Frontal cortex (tissue), 4 donors: ENCODE measurements at places on chromosomes 3 and 15. TPM values are rescaled to one million over a fixed set of nuclear protein-coding genes. Genes with fewer than 3 reads are reported as not detected.

Gene ATP8B4
- total RNA-seq = 6.9 TPM

Gene ADAMTS9
- total RNA-seq = 24.1 TPM

Gene LYZL4
- total RNA-seq = not detected

Gene CHRNA5
- total RNA-seq = 11.4 TPM

Gene GHSR
- total RNA-seq = 0.82 TPM

Gene TF
- 4.1 TPM for total RNA-seq

Gene LARP6
- 16.3 TPM for total RNA-seq

Gene MASP1
- 22.8 TPM for total RNA-seq

Gene GUCA1C
- total RNA-seq = not detected

Gene SLC22A13
- total RNA-seq = under 0.01 TPM

Gene WDR49
- total RNA-seq = 10.6 TPM

Gene ZDHHC19
- not detected for total RNA-seq

Gene CCDC33
- 0.41 TPM for total RNA-seq

GRCh38 chr3:173785004-173785403, 387.5 kb downstream of the NLGN1 start:
- no peak for DNase-seq

DNA sequence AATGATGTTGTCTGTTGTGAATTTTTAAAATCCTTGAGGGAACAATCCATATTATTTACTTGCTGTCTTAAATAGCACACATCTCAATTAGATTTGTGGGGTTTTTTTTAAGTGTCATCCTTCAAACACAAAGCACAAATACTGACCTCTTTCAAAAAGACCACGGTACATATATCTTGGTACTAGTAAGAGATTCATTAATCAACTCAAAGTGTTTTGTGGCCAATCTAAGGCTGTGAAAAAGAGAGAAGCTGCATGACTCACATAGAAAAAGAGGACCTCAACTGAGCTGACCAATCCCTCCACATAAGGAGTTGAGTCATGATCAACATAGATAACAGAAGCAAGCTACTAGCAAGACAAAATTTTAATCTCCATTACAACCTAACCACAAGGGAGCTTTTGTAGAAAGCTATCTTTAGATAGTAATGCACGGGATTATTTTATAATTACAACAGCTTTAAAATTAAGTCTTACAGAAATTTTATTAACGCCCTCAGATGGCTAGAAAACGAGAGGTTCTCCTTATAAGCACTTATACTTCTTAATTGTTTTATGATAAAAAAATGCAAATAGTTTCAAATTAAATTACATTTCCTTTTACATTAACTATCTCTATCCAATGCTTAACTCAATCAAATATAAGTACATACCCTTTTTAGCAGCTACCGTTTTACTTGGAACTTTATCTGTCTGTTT, 60.5 kb downstream of the TOP2B start:
- DNase-seq = no peak

DNA sequence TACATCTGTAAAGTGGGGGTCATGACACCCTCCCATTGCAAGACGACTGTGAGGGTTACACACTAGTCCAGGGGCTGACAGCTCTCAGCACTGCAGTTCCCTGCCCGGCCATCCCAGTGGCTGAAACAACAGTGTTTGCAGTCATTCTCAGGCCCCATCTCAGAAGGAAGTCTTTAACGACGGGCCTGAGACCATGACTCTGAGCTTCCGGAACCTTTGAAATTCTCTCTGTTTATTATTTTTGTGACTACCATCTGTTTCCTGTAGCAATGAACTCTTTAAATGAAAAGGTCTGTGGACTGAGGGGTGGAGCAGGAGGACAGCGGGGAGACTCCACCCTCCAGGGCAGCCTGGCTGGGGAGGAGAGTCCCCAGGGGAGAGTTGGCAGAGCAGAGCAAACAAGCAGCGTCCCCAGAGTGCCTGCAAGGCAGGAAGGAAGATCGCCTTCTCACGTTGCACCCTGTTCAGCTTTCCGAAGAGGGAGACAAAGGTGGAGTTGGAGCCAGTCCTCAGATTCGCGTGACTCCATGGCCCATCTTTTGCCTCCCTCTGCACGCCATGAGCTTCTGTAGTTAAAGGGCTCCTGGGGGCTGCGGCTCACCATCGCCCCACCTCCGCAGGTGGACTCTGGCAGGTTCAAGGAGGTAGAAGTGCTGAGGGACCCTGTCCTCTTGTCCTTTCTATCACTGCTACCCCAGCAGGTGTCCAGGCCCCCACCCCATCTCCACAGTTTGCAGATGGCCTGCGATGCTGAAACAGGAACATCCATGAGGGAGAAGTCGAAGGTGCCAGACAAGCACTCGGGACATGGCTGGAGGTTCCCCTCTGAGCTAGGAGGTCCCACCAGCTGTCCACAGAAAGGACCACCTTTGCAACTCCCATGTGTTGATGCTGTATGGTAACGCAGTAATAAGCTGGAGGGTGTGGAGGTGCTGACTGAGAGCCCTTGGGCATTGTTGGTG, 525.8 kb upstream of the PROK2 start:
- DNase-seq = peak; percentile 36

- DNase-seq = no peak
Measured at GRCh38 chr3:170033489-170033888, 4.3 kb upstream of the GPR160 start.

GRCh38 chr15:36050899-36051298, 504.9 kb upstream of the DPH6 start:
- DNase-seq = no peak

DNA sequence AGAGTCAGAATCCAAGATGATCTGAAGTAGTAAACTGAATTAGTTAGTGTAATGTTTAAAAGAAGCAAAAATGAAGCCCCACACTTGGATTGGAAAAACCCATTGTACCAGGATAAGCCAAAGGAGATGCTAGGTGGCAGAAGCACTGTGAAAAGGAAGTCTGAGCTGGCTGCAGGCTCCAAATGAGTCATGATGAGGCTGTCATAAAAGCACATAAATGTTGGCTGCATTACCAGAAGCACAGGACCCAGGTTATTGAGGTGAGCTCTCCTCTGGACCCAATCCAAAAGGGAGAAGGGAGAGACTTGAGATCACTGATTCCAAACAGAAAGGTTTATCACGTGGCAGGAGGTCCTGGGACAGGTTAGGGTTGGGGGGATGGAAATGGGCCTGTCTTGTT, 3.2 kb upstream of the ACAN start:
- no peak for DNase-seq

DNA sequence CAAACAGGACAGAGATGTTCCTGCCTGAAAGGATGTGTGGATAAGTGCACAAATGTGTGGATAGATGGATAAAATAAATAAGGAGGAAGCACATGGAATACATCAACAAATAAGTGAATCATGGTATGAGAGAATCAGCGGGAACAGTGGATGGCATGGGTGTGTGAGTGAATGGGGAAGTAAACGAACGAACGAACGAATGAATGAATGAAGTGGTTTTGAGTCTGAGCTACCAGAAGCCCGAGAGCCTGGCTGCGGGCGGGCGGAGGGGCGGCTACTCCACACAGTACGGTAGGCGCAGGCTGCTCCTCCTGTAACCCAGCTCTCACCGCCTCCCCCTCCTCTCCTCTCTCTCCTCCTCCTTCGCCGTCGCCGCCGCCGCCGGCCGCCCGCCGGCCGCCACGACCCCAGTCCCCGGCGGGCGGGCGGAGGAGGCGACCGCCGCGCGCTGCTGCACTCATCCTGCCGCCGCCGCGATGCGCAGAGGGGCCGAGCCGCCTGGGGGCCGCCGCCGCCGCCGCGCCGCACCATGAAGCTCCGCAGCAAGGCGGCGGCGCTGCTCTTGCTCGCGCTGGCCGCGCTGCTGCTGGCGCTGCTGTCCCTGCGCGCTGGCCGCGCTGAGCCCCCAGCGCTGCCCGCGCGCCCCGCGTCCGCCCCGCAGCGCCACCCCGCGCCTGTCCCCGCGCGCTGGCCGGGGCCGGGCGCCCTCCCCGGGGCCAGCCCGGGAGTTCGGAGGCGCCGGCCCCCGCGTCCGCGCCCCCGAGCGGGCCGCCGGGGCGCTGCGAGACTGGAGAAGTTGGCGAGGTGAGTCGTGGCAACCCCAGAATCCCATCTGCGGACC, at the start of gene GXYLT2:
TSS of gene GXYLT2 (plus strand) at position 342 of the 841 bp plus-strand sequence. CDS start at position 530, 188 bp downstream.
- DNase-seq = peak; percentile 76

DNA sequence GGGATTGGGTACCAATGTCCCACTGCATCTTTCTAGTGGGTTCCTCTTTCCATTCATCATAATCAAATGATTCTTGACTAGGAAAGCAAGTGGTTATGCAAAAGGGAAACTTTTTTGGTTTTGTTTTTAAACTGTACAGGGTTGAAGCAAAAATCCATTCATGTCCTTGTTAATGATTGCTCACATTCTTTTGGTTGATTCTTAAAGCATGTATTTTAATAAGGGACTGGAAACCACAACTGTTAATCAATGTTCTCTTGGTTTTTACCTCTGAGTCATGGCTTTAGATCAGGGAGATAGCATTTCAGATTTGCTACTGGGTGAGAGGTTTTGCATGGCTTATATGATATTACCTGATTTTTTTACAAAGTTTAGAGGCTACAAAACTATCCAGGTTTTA, 371.7 kb upstream of the RGMA start:
- no peak for DNase-seq

DNA sequence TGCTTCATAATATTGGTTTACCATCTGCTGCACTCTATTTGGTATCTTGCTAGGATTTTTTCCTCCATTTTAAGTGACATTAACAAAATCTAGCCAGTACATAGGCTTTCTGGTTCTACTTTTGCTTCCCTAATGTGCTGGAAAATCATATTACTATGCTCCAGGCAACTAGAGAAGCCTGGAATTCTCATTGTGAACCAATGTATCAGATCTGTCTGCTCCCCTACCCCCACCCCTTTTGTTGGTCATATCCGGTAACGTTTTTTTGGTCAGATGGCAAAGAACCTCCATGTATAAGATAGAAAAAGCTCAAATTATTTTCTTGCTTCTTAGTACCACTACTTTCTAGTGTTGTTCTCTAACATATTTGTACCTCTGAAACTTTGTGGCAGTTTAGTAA, 17.1 kb downstream of the MAP2K5 start:
- DNase-seq = no peak

DNA sequence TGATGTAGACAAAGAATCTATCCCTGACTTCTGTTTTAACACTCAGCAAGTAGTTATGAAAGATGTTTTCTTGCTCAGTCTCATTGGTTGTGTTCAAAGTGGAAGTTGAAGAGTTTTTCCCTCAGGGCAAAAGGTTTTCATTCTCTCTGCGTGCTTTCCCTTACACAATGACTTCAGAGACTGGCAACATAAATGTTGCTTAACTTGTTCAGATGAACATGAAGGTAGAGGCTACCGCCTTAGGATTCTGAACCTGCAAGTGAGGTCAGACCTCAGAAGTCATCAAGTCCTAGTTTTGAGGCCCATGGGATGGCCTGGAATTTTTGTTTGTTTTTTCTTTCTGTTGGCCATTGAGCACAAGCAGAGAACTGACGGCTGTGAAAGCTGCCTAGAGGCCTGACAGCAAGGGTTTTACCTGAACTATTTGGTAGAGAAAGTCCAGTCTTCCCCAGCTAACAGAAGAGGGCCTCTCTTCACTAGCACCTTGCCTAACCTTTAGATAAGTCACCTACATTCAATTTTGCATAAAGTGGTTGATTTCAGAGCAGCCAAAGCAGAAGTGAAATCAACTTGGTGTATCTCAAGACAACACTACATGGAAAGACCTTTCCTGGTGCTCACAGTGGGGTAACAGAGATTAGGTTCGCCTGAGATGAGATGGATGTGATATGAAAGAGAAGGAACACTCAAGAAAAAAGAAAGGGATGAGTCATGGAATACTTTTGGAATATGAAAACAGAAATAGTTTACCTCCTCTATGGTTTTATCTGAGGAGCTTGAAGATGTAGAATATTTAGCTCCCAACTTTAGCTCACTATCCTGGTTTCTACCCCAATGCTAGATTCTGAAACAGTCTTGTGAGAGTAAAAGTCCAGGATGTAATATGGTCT, 53.6 kb upstream of the AP4E1 start:
- no peak for DNase-seq

- no peak for DNase-seq
Measured at GRCh38 chr3:30643763-30644462, 37.5 kb downstream of the TGFBR2 start.

DNA sequence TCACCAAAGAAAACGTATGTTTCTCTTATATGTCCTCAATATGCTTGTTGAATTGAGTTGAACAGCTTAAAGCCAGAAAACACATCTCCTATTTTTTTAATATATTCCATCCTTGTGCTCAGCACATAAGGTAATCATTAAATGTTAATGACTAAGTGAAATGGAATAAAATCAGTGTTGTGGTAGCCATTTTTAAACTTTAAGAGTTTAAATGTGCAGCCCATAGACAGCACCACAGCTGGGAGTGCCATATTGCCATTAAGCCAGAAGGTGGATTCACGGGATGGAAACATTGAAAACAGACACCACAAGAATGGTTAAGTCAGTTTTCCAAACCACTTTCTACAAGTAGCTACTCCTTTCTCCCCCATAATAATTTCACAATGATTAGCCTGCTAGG, 76.8 kb upstream of the C15orf61 start:
- DNase-seq = no peak

DNA sequence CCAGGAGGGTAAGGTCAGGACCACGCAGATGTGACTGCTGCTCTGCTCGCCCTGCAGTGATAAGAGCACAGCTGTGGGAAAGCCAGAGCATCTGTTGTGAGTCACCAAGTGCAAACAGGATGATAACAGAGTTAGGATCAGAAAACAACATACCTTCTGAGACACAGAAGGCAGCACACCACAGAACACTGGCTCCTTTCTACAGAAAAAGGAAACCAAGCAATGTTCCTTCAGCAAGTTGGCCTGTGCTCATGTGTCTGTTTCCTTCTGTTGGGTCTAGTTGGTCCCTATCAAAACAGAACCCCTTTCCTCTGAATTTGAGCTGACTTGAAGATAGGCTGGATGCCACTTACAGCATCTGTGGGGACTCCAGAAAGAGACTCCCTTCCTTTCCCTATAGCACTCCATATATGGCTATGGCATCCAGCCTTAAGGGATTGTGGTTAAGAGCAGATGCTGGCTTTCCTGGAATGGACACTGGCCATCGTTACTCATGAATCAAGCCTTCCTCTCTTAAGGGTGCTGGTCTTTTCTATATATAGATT, 440.7 kb upstream of the THBS1 start:
- no peak for DNase-seq

- DNase-seq = no peak
Measured at GRCh38 chr15:101675796-101676582, 23.8 kb upstream of the TM2D3 start.

DNA sequence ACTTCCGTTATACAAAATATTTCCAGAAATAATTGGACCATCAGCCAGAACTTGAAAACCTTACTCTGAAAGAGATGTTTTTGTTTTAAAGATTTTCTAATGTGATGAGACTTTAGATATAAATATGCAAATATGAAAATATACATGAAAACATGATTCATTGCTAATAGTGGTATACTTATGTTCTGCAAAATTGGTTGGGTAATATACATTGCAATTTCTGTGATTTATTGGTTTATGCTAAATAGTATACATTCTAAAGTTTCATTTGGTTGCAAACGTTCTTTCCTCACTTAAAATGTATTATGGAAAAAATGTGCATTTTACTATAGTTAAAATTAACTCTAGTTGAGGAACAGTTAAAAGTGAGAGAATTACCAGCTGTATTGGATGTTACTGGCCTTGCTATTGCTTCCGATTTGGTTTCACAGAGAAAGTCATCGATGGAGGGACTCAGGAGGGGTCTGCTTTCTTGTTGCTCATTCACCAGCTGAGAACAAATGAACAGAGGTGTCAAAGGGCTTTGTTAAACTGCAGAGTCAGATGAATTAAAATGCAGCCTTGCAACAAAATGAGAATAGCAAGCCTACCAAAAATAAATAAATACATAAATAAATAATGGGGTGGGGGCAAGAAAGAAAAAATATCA, 149.3 kb downstream of the PEX5L start:
- DNase-seq = no peak
